ENCODE measurements at places on chromosomes 4 and X.

DNA sequence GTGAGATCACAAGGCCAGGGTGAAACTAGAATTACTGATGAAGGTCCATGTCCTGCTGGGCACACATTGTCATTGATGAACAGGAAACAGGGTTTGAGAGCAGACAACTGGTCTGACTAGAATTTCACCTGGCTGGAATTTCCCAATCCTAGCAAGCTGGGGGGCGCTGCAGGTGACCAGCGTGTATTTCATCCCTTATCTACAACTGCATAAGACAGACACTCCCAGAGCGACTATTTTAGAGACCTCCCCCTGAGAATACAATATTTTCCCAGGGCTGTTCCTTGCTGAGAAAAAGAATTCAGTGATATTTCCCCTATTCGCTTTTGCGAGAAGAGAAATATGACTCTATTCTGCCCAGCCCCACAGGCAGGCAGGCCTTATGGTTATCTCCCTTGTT is 432.6 kb upstream of the GALNT7 start:
- no peak for DNase-seq

- DNase-seq, result no peak
Measured at GRCh38 chr4:109332926-109333464, 30.5 kb upstream of the COL25A1 start.

DNA sequence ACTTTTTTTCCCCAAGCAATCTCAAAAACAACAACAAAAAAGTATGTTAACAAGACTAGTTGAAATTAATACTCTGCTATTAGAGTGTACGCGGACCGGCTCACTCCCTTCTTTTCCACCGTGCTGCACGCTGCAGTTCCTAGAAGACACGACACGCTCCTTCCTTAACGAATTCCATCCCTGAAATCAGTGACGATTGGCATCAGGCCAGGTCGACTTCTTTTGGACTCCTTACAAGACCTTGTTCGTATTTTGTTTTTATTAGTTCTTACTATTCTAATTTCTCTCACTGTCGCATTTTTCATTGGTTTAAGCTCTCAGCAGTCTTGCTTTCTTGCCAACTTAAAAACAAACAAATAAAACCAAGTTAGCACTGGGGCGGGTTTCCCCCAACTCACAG is 175.8 kb upstream of the PITX2 start:
- peak; percentile 73 for DNase-seq

DNA sequence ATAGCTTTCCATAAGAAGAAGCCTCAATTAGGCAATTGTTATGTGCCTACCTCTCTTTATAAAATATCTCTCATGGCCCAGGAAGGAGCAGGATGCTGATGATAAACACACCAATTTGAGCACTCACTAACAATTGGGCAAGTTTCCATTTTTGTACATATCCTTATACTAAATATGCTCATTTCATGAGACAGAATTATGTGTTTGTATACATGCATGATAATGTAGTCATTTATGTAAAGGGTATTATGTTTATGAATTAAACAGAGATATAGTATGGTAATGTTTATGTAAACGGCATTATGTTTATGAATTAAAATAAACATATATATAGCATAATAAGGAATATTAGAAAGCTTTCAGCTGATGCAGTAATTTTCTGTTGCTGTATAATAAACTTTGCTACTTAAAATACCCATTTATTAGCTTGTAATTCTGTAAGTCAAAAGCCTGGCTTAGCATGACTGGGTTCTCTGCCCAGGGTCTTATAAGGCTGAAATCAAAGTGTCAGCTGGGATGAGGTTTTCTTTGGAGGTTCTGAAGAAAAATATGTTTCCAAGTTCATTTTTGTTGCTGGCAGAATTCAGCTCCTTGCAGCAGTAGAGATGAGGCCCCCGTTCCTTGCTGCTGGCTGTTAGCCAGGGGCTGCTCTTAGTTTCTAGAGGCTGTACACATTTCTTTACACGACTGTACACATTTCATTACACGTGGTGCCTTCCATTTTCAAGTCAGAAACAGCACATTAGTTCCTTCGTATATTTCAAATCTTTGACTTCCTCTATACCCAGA is 89.0 kb downstream of the GLRA2 start:
- DNase-seq, result peak; percentile 2

DNA sequence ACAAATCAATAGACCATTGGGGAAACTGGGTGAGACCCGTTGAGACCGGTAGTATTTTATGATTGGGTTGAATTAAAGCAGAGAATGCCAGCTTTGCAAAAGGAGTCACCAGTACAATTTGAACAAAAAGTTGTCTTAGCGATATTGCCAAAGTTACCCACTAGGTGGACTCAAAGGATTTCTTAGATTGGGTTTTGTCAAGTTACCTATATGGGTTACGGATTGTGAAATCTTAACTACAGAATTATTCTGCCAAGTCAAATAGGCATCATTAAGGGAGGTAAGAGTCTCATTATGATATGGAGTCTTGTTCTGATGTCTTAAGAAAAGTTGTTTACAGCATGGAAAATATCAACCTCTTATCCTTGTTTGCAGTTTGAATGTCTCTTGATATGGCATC is 15.0 kb upstream of the CT47A1 start:
- DNase-seq, result no peak

DNA sequence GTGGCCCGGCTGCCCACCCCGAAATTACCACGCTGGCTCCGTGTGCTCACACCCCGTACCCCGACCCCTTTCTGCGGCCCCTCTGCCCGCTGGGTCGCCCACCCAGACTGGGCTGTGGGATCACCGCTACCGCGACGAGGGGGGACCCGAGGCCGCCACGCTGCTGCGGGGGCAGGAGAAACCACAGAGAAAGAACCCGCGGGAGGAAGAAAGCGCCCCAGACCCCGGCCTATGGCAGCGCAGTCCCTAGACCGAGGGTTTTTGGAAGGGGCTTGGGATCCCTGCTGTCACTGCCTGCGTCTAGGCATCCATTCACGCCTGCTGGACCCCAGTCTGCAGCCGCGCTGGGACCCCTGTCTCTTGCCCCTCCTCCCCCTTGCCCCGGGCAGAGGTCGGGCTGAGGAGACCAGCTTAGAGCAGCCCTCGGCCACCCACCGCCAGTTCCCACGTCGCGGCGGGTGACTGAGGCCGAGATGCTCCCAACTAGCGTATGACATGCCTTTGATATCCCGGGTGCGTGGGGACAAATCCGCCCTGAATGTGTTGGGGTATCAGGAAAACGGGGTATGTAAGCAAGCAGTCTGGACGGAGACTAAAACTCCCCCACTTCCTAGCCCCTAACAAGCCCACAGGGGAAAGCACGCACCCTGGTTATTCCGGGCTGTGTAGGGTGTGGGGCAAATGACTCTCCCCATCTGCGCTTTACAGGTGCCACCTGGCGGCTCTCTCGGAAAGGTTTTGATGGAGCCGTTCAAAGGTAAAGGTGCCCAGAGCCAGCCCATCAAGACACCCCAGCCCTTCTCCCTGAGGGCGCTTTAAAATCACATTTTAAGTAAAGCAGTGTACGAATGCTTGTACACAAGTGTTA is 862 bp upstream of the INPP4B start:
- peak; percentile 5 for DNase-seq

GRCh38 chr4:18815779-18816173 is 794.2 kb upstream of the LCORL start:
- no peak for DNase-seq

DNA sequence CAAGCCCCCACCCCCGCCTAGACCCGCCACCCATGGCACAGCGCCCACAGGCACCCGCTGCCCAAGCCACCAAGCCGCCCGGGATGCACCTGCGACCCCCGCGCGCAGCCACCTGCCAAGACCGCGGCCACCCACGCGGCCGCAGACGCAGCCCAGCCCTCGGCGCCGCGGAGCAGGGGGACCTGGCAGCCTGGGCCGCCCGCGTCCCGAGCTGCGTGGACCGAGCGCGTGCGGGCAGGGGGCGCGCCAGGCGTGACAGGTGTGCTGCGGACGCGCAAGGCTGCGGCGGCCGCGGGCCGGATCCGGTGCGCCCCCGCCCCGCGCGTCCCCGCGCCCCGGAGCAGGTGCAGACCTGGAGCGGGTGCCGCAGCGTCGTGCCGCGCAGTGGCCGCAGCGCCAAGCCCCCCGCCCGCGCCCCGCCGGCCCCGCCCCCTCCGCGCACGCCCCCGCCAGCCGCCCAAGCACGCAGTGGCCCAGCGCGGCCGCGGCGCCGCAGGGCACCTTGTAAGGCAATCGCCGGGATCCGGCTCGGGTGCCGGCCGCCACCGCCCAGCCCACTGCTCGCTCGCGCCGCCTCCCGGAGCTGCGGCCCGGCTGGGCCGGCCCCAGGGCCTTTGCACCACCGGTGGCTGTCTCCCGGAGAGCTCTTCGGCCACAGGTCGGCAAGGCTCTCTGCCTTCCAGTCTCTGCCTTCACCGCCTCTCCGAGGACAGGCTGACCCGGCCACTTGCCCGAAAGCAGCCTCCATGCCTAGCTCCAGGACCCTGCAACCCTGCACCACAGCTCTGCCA is at the start of gene PNCK:
Gene PNCK (minus strand): TSS at position 386 of the 791 bp plus-strand sequence. CDS start 737 bp downstream, outside the sequence.
- DNase-seq, result no peak

- DNase-seq, result no peak
Measured at GRCh38 chr4:4960574-4960973, 58.7 kb downstream of the CYTL1 start.
